ENCODE measurements at places on chromosomes 11 and 22. TPM values are rescaled to one million over a fixed set of nuclear protein-coding genes. Genes with fewer than 3 reads are reported as not detected.

The TEF gene
- 8.5 TPM for total RNA-seq

The OR4C12 gene
- not detected for total RNA-seq

The ZP1 gene
- 0.46 TPM for total RNA-seq

The NXPE2 gene
- total RNA-seq = 1.4 TPM

The RAG2 gene
- not detected for total RNA-seq

The IGSF9B gene
- 40.8 TPM for total RNA-seq

The RPS13 gene
- total RNA-seq = 1,188 TPM

The HINFP gene
- 25.8 TPM for total RNA-seq

The TMPRSS6 gene
- 0.23 TPM for total RNA-seq

The CHRDL2 gene
- total RNA-seq = not detected

The ADORA2A gene
- 15.7 TPM for total RNA-seq

The BIRC2 gene
- total RNA-seq = 110 TPM

The C11orf91 gene
- not detected for total RNA-seq

The NDUFS8 gene
- total RNA-seq = 80.7 TPM

All from diencephalon (tissue), 1 donor.